Uterus (tissue), 4 donors: ENCODE measurements at places on chromosomes 4 and X. TPM values are rescaled to one million over a fixed set of nuclear protein-coding genes. Genes with fewer than 3 reads are reported as not detected.
A peak's percentile ranks its signal among the peaks of the same experiment; 100 is the strongest.

GBA3 gene
- not detected for total RNA-seq

FGFBP2 gene
- 2.6 TPM for total RNA-seq

GRCh38 chr4:146224326-146224966 is 10.1 kb downstream of the REELD1 start:
- H3K27me3 ChIP-seq = no peaks in the 10 kb centered on the region
- H3K4me3 ChIP-seq = no peak overlapping the region
- no peaks in the 10 kb centered on the region for H3K36me3 ChIP-seq
- H3K4me1 ChIP-seq = no peaks in the 10 kb centered on the region
- no peak for DNase-seq
- no peak overlapping the region for H3K27ac ChIP-seq

GLUD2 gene
- total RNA-seq = 0.29 TPM

RNF150 gene
- 55.8 TPM for total RNA-seq

DNA sequence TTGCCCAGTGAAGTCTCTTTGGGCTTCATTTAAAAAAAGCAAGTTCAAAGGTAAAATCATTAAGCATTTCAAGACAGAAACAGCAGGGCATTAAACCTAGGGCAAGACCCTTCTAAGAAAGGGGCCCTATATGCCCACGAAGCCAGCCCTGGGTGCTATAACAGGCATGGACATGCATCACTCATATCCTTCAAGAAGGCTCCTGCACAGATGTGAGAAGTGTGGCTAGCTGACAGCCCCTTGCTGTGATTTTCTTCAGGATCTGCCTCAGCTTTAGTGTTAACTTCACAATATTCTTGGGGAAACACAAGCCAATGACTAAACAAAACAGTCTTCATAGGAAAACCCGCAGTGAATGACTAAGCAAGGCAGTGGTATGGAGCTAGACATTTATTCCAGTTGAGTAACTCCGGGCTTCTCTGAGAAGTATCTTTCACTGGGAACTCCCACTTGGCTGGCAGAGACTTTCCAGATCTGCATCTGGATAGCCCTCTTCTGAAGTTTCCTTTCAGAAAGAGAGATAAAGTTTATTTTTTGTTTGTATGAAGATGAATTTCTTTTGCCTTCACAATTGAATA is 11.9 kb upstream of the MAOA start:
- H3K27me3 ChIP-seq = no peaks in the 10 kb centered on the region
- DNase-seq = peak; percentile 33
- H3K4me3 ChIP-seq = no peak overlapping the region
- no peaks in the 10 kb centered on the region for H3K4me1 ChIP-seq

- no peak overlapping the region for H3K4me3 ChIP-seq
- no peaks in the 10 kb centered on the region for H3K36me3 ChIP-seq
- H3K27ac ChIP-seq = no peak overlapping the region
- no peaks in the 10 kb centered on the region for H3K27me3 ChIP-seq
- no peaks in the 10 kb centered on the region for H3K4me1 ChIP-seq
Observed at GRCh38 chrX:123728016-123728415, 4.8 kb downstream of the THOC2 start.

- no peaks in the 10 kb centered on the region for H3K27me3 ChIP-seq
- DNase-seq = no peak
- H3K4me3 ChIP-seq = no peak overlapping the region
- no peak overlapping the region for H3K27ac ChIP-seq
Observed at GRCh38 chrX:139192386-139192961, 338.1 kb upstream of the F9 start.

DNA sequence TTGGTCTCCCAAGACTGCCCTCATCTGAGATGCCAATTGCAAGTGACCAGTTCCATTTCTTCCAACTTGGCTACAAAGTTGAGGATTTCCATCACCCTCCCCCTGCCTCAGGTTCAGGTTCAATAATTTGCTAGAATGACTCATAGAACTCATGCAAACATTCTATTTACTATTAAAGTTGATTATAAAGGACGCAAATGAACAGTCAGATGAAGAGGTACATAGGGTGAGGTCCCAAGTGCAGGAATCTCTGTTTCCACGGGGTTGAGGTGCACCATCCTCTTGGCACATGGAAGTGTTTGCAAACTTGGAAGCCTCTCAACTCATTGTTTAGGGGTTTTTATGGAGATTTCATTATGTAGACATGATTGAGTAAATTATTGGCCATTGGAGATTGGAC is 41.0 kb downstream of the FGFBP1 start:
- no peak for DNase-seq
- no peak overlapping the region for H3K27ac ChIP-seq
- H3K36me3 ChIP-seq = no peaks in the 10 kb centered on the region
- no peaks in the 10 kb centered on the region for H3K27me3 ChIP-seq

RTL9 gene
- total RNA-seq = not detected

ANXA5 gene
- total RNA-seq = 255 TPM

NEIL3 gene
- not detected for total RNA-seq

DNA sequence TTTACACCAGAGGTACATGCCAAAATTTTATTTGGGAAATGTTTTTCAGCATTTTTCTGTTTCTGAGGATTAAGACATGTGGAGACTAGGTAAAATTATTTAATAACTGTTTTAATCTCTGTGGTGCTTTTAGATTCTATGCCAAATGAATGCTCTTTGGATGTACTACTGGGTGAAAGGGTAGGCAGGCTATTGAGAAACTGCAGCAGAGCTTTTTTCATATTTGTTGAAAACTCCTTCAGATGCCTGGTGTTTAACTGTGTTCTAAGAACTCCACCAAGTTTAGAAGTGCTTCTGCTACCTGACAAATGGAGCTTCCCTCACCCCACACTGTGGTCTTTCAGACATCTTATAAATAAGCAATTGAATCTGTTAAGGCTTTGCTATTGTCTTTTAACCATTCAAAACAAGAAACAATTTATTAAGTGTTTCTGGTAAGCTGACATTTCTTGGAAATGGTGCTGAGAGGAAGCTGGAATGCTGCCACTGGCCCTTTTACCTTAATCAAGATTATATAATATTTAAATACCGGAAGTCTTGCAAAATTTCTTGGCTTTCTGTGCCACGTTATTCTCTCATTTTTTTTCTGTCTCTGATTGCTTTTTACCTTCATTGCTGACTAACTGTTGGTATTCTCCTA is 51.2 kb upstream of the CYSLTR1 start:
- DNase-seq = no peak
- H3K4me1 ChIP-seq = no peaks in the 10 kb centered on the region

DNA sequence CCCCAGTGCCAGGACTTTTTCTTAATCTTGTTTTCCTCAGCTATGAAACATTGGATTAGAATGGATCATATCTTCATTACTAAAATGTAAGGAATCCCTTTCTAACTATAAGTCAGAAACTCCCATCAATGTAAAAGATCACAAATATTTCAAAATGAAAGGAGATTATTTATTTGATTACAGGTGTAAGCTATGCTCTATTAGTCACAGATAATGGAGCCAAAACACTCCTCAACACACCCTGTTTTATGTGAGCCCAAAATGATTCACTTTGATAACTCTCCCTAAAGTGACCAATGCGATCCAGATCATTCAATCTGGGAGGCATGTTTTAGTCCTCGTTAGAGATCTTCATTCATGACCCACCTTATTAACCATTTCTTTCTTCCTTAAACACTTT is 566.7 kb upstream of the TENM3 start:
- no peak overlapping the region for H3K27ac ChIP-seq
- H3K27me3 ChIP-seq = no peaks in the 10 kb centered on the region
- no peak overlapping the region for H3K4me3 ChIP-seq
- no peak for DNase-seq
- H3K4me1 ChIP-seq = no peaks in the 10 kb centered on the region

DNA sequence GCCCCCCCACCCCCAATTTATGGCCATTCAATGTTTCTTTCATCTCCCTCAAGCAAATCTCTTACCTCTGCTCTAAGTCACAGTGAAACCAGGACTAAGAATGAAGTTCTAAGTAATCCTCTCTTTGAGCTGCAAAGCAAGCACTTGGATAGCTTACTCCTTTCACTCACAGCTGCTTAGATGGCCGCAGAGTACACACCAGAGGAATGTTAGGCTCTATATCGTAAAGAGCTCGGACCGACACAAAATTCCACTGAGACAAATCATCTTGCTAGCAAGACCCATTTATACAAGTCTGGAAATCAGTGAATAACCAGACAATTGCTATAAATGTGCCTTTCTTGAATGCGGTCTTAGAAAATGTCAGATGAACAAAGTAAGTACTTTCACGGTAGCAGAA is 135.0 kb downstream of the IDS start:
- no peaks in the 10 kb centered on the region for H3K27me3 ChIP-seq
- DNase-seq = no peak
- H3K4me1 ChIP-seq = no peaks in the 10 kb centered on the region
- H3K27ac ChIP-seq = no peak overlapping the region
- H3K36me3 ChIP-seq = no peaks in the 10 kb centered on the region

DNA sequence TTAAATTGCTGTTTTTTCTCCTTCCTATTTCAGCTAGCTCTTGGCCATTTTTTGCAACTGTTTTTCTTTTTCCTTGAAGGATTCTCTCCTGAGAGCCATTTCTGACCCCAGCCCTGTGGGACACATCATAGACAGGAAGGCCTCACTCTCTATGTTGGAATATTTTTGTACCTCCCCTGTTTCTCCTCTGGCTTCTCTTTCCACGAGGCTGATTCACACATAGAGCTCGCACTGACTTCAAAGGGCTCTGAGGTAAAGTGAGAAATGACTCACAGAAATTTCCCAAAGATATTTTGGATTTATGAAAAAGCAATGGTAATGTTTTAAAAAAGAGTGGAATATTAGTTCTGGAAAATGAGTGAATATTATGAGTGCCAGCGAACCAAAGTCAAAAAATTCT is 181.7 kb upstream of the IGFBP7 start:
- no peaks in the 10 kb centered on the region for H3K36me3 ChIP-seq
- H3K4me1 ChIP-seq = no peaks in the 10 kb centered on the region
- H3K27ac ChIP-seq = no peak overlapping the region

XAGE1A gene
- not detected for total RNA-seq

DNA sequence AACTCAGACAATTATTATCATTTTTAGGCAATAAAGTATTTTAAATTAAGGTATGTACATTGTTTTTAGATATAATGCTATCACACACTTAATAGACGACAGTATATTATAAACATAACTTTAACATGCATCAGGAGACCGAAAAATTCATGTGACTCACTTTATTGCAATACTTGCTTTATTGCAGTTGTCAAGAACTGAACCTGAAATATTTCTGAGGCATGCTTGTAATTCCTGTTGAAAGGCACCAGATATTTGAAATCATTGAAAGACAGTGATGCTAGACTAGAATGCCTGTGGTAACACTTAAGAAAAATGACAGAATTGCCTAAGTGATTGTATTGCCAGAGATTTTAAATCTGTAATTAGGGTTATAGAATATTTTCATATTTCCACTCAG is 175.6 kb upstream of the MAGEB2 start:
- H3K36me3 ChIP-seq = no peaks in the 10 kb centered on the region
- H3K4me1 ChIP-seq = no peaks in the 10 kb centered on the region
- H3K4me3 ChIP-seq = no peak overlapping the region
- no peaks in the 10 kb centered on the region for H3K27me3 ChIP-seq

HELQ gene
- 28.7 TPM for total RNA-seq

GRCh38 chr4:100079264-100079663 is 111.0 kb downstream of the DDIT4L start:
- no peak for DNase-seq
- H3K4me1 ChIP-seq = no peaks in the 10 kb centered on the region
- no peak overlapping the region for H3K27ac ChIP-seq
- no peak overlapping the region for H3K4me3 ChIP-seq
- no peaks in the 10 kb centered on the region for H3K36me3 ChIP-seq

- no peaks in the 10 kb centered on the region for H3K4me1 ChIP-seq
- no peak overlapping the region for H3K27ac ChIP-seq
- H3K4me3 ChIP-seq = no peak overlapping the region
Observed at GRCh38 chrX:97909245-97909644, 1025.5 kb downstream of the RPA4 start.

DNA sequence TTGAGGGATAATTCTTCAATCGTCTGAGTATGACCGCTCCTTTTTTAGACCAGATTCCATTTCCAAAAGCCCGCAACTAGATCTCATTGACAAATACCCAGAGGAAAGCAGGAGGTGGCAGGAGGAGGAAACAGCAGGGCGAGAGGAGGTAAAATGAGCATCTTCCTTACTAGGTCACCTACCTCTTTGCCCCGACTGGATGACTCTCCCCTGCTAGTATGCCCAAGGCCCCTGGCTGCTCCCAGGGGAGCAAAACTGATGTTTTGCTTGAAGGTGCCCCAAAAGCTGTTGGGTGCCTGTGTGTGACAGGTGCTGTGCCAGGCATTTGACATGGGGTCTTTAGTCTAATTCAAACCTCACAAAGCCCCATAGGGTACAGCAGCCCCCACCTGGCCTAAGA is 48.9 kb downstream of the C4orf50 start:
- no peaks in the 10 kb centered on the region for H3K36me3 ChIP-seq
- H3K27me3 ChIP-seq = no peaks in the 10 kb centered on the region
- DNase-seq = no peak

PFKFB1 gene
- total RNA-seq = not detected

RRH gene
- total RNA-seq = not detected

- H3K27ac ChIP-seq = peak overlapping the region; percentile 96
- peak overlapping the region; percentile 76 for H3K4me3 ChIP-seq
- no peaks in the 10 kb centered on the region for H3K36me3 ChIP-seq
- no peaks in the 10 kb centered on the region for H3K27me3 ChIP-seq
- DNase-seq = peak; percentile 22
Observed at GRCh38 chr4:52658641-52659000, 480 bp downstream of the USP46 start.

TXK gene
- not detected for total RNA-seq

GRCh38 chrX:22616867-22617266 is 344.2 kb downstream of the CBLL2 start:
- no peak overlapping the region for H3K27ac ChIP-seq
- no peaks in the 10 kb centered on the region for H3K4me1 ChIP-seq
- no peaks in the 10 kb centered on the region for H3K36me3 ChIP-seq
- no peak for DNase-seq
- no peak overlapping the region for H3K4me3 ChIP-seq
- H3K27me3 ChIP-seq = no peaks in the 10 kb centered on the region

GRCh38 chr4:154047733-154048132 is 258.9 kb upstream of the SFRP2 start:
- no peak overlapping the region for H3K27ac ChIP-seq
- no peak overlapping the region for H3K4me3 ChIP-seq
- no peaks in the 10 kb centered on the region for H3K27me3 ChIP-seq
- H3K36me3 ChIP-seq = no peaks in the 10 kb centered on the region
- DNase-seq = no peak

DNA sequence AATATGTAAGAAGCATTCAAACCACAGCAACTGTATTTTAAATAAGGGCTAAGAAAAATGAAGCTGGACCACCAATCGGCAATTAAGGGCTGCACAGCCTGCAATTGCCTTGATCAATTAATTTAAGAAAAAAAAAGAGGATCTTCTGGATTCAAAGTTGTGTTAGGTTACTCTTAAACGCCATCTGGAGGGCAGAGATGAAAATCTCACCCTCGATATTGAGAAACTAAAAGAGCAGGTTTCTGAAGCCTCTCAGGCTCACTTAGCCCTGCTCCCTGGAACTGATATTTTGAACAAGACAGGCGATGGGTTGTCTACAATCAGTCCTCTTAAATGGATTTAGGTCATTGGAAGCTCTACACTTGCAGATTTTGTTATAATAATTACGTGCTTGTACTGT is 579.4 kb downstream of the GRXCR1 start:
- H3K36me3 ChIP-seq = no peaks in the 10 kb centered on the region
- DNase-seq = no peak
- no peak overlapping the region for H3K4me3 ChIP-seq
- no peaks in the 10 kb centered on the region for H3K4me1 ChIP-seq
- H3K27ac ChIP-seq = no peak overlapping the region
